ENCODE measurements at places on chromosomes 1 and 21.
A peak's percentile ranks its signal among the peaks of the same experiment; 100 is the strongest.

- DNase-seq = no peak
These were observed 71.7 kb downstream of the PRRX1 start for GRCh38 chr1:170735366-170736263.

GRCh38 chr1:181398544-181398943 is 84.8 kb upstream of the CACNA1E start:
- DNase-seq = no peak

GRCh38 chr1:172448995-172449584 is 5.2 kb upstream of the PIGC start:
- DNase-seq = no peak

DNA sequence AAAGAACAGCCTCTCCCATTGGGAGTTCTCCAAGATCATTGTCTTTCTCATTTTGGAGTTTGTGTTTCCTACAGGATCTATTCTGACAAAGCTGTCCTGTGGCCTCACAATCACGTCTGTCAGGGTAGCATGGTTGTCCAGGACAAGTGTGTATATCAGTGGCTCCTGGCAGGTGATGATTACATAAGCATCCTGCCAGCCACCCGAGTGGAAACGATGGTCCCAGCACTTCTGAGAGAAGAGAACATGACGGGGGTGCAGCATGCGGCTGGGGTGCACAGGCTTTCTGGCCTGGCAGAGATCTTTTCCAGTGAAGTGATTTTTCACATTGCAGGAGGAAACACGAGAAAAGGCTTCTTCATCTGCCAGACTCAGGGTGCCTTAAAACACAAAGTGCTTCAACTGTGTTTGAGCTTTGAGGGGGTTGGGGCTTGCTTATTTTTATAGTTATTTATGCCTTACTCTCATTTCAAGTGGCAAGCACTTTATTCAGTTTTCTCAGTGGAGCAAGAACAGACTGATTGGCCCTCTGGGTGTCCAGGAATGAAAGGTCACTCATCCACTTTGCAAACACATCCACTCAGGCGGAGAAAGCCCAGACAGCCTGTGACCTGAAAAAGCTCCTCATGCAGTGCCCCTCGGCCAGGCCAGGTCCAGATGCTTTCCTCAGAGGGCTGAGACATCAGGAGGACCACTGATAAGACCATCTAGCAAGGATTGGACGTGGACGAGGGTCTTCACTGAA is 186.0 kb downstream of the DUSP10 start:
- no peak for DNase-seq

- DNase-seq = no peak
These were observed 13.0 kb downstream of the PCNX2 start for GRCh38 chr1:233282582-233282886.

- DNase-seq = peak; percentile 59
These were observed 1.8 kb downstream of the RERE start for GRCh38 chr1:8815582-8816151.

GRCh38 chr1:61082311-61083012 is at the start of gene NFIA:
Gene NFIA (plus strand): TSS chr1:61082561.
- DNase-seq = peak; percentile 67

GRCh38 chr1:33339413-33339812 is 18.5 kb upstream of the A3GALT2 start:
- DNase-seq = no peak

DNA sequence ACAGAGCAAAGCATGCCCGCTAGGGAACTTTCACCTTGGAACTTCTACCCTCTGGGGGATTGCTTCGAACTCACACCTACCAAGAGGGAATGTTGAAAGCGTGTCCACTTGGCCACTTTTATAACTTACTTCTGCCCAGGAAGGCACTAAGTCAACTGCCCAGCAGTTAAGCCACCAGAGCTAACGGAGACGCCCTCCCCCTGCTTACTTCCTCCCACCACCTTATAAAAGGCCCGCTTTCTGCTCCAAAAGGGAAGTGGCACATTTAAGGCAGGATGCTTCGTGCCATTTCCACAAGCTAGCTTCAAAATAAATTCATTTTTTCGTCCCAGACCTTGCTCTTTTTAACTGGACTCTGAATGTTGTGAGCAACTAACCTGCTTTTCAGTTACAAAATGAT is 3.2 kb upstream of the AK2 start:
- DNase-seq = no peak

- no peak for DNase-seq
These were observed 30.4 kb upstream of the ZBTB21 start for GRCh38 chr21:42040411-42041180.

GRCh38 chr1:207463021-207463420 is 8.9 kb downstream of the CR2 start:
- no peak for DNase-seq

DNA sequence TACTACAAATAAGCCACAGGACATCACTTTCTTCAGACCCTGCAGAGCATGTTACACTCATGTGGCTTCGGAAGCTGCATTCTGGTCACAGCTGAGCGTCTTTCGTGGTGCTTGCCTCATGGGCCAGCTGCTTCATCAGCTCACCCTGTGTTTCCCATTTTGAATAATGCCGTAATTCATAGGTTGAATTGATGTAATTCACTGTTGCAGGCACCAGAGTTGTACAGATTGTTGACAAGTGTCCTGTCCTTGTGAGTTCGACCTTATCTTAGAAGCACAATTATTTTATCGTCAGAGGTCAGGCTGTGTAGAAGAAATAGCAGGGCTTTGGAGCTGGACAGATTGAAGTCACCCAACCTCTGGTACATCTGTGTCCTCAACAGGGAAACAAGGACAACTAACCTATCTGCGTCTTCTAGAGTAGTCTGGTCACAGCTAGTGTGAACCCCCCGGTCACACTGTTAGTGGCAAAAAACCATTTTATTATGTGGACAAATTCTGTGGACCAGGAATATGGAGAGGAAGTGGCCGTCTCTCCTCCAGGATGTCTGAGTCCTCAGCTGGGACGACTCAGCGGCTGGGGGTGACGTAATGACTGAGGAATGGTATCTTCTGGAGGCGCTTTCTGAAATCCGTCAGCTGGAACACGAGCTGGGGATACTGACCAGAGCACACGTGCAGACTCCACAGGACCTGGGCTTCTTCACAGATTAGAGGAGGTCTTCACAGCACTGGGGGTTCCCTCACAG is 17.8 kb downstream of the PKNOX1 start:
- no peak for DNase-seq

GRCh38 chr1:27891196-27891889 is 19.0 kb downstream of the THEMIS2 start:
- DNase-seq = no peak

GRCh38 chr1:201307231-201307630 is 23.9 kb downstream of the PKP1 start:
- DNase-seq = no peak

DNA sequence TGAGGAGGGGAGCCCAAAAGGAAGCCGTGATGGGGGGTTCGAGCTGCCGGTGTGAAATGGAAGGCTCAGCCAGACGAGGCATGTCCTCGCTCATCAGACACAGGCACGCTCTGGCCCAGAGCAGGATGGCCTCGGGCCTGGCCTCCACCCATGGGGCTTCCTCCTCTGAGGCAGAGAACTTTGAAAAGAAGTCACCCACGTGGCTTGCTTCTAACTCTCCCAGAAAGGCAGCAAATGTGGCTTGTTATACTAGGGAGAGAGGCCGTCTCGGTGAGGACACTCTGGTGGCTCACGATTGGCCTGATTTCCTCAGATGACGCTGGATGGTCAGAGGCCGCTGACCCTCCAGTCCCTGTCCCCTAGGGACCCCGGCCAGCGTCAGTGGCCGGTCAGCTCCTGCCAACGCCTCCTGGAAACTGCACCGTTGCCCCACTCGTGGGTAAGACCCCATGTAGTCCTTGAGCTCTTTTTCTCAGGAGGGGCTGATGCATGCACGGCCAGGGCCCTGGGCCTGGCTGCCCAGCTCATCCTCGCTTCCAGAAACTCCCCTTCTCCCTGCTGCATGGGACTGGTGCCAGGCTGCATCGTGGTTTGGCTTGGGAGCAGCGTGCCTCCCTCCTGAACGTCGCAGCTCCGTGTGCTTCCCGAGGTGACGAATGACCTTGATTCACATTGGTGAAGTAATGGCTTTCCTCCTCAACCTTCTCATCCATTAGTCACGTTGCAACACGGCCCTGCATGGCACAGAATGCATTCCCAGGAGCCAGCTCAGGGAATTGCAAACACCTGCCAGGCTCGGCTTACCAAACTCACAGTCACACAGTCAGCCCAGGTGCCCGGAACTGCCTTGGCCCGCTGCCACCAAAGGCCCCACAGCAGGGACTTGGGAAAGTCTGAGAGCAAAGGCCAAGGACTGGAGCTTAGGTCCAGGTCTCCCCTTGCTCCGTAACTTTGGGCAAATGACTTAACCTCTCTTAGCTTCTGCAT is 58.8 kb downstream of the TOMM20 start:
- DNase-seq = peak; percentile 76

All from stomach (tissue), 19 donors.